Nucleus accumbens (tissue), 56 donors: ENCODE measurements at places on chromosomes 12 and 14.

DNA sequence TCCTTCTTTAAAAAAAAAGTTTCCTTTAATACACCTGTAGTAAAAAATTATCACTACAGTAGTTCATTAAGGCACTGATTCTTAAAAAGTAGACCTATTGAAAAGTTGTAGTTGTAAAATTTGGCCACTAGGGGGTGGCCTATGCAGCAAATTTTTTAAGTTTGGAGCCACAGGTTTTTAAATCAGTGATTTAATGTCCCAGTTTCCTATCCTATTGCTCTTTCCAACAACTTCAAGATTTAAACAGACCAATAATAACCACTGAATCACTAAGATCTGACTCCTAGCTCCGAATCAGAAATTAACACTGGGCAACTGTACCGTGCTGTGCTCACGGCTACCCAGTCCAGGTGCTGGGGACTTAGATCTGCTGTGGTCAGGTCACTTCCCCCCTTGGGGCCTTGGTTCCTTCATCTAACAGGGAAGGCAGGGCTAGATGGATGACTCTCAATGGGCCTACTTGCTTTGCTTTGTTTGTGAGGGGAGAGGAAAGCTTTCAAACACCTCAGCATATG, 279.3 kb downstream of the MED13L start:
- DNase-seq = no peak

DNA sequence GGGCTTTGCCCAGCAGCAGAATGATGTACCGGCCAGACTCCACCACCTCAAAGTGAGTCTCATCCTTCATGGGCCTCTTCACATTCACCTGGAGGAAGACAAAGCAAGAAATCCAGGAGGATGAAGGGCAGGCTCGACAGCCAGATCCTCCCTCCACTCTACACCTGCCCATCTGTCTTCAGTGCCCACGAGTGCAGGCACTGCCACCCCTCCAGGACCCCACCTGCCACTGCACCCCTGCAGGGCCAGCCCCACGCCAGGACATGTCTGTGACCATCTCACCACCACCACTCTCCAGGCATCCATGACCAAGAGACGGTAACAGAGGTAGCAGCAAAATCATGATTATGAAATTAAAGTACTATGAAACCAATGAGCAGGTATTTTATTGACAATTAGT, 84.3 kb upstream of the ANO2 start:
- no peak for DNase-seq

- no peak for DNase-seq
Measured at GRCh38 chr12:46390881-46391280, 18.3 kb upstream of the SLC38A2 start.

GRCh38 chr12:18145924-18146323, 55.9 kb upstream of the RERGL start:
- DNase-seq = no peak

DNA sequence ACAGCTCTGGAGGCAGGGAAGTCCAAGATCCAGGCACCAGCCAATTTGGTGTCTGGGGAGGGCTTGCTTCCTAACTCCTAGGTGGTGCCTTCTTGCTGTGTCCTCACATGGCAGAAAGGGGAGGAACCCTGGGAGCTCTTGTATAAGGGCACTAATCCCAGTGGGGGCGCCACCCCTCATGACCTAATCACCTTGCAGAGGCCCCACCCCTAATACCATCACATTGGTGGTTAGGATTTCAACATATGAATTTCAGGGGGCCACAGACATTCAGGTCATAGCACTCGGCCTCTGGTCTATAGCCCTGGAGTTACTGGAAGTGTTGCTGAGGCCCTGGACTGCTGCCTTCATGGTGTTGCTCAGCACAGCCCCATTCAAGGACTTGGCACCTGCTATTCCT, 14.6 kb downstream of the PSMD9 start:
- no peak for DNase-seq

DNA sequence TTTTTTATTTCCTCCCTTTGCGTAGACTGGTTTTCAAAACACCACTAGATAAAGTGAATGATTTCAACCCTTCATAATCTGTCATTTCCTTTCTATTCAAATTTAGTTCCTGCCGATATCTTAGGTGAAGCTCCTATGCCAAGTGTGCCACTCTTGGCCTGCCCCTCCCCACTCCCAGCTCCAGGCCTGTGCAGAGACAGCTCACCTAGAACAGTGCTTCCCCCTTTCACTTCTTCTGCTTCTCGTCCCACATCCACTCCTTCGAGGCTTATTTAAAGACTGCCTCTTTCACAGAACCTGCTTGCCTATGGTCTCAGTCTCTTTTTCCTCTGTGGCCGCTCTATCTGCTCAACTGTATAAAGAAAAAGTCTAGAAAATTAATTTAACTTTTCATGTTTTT, 473.8 kb downstream of the RAD51B start:
- DNase-seq = no peak

GRCh38 chr12:57846285-57846576, 298 bp downstream of the CTDSP2 start:
- no peak for DNase-seq

GRCh38 chr14:63200767-63201166, 3.5 kb upstream of the RHOJ start:
- DNase-seq = no peak

GRCh38 chr14:41385797-41386196, 220.9 kb upstream of the LRFN5 start:
- no peak for DNase-seq

DNA sequence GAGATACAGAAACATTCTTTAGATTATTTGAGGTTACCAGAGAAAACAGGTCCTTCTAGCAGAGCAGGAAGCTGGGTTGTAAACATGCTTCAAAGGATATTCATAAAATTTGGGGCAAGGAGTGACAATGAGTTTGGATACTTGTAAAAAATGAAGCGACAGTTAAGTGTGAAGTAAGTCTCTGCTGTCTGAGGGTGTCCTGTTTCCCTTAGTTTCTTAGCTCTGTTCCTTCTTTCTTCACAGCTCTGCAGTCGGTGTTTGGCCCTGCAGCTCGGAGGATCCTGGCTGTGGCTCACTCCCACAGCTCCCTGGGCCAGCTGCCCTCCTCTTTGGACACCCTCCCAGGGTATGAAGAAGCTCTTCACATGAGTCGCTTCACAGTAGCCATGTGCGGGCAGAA, 10.8 kb downstream of the TMEM52B start:
- no peak for DNase-seq

GRCh38 chr12:67669934-67670631, 21.5 kb downstream of the DYRK2 start:
- no peak for DNase-seq

DNA sequence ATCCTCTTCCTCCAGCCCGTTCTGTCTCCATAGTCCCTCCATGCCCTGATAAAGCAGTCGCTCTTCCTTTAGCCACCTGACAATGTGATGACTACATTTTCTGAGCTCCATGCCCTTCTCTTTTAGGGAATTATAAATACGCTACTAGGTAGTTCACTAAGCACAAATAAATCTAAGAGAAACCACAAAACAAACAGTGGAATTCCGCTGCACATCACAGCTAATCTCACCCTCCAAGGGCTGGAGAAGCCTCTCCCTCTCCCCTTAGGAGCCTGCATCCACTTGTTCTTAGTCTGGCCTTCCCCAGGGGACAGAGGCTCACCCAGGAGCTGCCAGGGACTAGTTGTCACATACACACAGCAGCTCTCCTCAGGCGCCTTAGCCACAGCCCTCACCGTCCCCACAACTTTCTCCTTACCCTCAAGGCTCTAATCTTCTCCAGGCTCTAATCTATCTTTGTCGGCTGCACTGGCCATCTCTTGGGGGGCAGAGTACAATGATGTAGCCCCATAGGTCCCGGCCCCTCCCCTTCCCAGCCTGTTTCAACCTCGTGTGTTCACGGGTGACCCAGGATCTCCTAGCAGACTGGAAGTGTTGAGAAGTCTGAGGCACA, 55.9 kb upstream of the GPR68 start:
- DNase-seq = no peak

DNA sequence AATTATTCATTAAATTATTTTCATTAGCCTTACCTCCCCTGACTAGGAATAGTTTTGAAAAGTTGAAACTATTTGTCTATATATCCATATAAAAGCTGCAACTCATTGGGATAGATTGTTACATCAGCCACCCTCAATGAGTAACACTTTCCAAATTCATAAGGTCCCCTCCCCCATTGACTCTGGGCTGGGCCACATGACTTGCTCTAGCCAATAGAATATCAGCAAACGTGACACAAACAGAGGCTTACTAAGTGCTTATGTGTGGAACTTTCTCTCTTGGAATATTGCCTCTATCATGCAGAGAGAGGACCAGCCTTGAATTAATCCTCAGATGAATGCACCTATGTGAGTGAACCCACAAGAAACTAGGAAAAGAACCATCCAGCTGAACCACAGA, 213.7 kb downstream of the CCDC59 start:
- no peak for DNase-seq

- DNase-seq = peak; percentile 91
Measured at GRCh38 chr12:8108808-8109398, 14.5 kb upstream of the CLEC4A start.

DNA sequence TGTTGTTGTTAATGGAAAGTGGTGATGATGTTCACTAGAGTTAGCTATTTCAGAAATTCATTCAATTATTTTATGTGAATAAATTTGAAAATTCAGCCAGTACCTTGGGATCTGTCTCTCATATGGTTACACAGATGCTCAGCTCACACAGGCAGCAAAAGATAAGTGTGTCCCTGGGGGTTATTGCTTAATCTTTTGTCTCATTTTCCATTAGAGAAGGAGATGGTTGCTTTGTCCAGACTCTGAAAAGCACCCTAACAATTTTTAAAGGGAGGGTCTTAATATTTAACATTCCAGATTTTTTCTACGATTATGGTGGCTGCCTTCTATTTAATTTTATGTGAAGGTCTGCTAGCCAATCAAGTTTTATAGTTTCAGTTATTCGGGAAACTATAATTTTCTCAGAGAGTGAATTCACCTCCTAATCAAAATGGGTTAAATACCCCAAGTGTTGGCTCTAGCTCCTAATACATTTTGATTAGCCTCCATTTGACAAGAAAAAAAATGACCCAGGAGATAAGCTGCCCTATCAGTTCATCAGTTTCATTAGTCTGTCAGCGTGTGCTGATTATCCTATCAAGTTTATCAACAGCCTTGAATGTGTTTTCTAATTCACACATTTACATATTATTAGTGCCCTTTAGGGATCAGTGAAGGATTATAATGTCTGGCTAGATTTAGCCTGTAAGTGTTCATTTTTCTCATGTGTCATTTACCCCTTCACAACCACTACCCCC, 282.1 kb downstream of the TMTC2 start:
- DNase-seq = no peak

DNA sequence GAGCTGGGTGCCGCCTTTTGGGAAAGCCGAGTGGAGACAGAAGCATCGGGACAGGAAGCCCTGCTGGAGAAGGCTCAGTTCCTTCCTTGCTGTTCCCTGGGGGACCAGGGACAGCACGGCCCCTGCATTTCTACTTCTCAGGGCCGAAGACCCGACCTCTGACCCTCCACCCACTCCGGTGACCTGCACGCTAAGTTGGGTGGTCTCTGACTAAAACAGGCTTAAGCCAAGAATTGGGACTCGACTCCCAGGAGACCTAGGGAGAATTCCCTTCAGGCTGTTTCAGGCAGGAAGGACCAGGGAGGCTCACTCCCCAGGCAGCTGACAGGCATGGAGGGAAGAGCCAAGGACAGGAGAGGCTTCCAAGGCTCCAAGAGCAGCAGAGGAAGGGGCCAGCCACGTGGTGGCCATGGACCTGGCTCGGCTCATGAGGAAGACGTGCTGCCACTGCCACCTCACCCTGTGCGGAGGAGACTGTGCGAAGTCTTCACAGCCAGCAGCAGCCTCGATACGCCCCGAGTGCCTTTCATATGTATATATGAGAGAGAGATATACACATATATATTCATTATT, 43.9 kb downstream of the DCAF4 start:
- no peak for DNase-seq

DNA sequence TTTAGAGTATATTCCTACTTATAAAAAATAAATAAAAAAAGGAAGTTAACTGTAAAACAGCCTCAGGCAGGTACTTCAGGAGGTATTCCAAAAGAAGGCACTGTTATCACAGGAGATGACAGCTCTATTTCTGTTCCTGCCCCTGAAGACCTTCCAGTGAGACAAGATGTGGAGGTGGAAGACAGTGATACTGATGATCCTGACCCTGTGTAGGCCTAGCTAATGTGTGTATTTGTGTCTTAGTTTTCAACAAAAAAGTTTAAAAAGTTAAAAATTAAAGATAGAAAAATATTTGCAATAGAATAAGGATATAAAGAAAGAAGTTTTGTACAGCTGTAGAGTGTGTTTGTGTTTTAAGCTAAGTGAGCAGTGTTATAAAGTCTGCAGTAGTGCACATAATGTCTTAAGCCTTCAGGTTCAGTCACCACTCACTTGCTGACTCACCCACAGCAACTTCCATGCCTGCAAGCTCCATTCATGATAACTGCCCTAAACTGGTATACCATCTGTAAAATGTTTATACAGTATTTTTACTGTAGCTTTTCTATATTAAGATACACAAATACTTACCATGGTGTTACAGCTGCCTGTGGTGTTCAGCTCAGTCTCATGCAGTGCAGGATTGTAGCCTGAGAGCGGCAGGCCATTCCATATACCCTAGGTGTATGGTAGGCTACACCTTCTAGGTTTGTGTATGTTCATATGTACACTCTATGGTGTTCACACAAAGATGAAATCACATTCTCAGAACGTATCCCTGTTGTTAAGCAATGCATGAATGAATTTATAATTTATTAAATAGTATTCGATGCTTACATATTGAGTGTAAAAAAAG, 121.1 kb downstream of the ANO6 start:
- DNase-seq = no peak

DNA sequence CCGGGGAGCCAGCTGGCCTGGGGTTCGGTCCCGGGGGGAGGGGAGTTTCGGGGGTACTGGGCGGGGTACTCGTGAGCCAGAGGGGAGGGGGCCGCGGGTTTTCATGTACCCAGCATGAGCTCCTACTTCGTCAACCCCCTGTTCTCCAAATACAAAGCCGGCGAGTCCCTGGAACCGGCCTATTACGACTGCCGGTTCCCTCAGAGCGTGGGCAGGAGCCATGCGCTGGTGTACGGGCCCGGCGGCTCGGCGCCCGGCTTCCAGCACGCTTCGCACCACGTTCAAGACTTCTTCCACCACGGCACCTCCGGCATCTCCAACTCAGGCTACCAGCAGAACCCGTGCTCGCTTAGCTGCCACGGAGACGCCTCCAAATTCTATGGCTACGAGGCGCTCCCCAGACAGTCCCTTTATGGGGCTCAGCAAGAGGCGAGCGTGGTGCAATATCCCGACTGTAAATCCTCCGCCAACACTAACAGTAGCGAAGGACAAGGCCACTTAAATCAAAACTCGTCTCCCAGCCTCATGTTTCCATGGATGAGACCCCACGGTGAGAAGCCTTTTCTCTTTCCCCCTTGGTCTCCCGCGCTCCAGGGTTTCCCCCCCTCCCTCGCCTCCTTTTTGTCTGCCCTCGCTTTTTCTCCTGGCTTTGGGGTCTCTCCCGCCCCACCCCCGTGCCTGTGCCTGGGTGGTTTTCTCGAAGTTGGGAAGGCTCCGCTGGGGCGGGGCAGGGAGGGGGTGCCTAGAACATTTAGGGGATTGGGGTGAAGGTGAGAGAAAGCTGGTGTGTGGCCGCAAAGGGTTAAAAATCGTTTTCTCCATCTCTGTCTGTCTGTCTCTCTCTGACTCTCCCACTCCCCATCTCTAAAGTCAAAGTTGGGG, 627 bp downstream of the HOXC8 start:
- no peak for DNase-seq

GRCh38 chr14:77892381-77892871, 92.5 kb downstream of the ADCK1 start:
- DNase-seq = no peak
